Fibroblast of skin of right biceps (primary cell): ENCODE measurements at places on chromosomes 4 and X.
A peak's percentile ranks its signal among the peaks of the same experiment; 100 is the strongest.

DNA sequence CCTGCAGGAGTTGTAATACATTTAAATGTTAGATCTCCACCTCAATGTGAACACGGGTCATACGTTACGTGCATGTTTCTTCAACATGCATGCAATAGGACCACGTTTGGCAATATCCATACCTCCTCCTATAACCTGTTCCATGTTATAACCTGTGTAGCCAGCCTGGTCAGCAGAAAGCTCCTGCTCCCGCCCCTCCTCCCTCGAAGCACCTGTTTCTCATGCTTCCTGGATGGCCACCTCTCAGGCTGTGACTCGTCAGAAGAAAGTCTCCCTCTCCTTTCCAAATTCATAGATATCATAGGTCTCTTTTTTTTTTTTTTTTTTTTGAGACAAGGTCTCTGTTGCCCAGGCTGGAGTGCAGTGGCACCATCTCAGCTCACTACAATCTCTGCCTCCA, 96.5 kb downstream of the HMX1 start:
- no peak for DNase-seq

GRCh38 chr4:4794421-4794820, 65.0 kb upstream of the MSX1 start:
- peak; percentile 28 for DNase-seq

DNA sequence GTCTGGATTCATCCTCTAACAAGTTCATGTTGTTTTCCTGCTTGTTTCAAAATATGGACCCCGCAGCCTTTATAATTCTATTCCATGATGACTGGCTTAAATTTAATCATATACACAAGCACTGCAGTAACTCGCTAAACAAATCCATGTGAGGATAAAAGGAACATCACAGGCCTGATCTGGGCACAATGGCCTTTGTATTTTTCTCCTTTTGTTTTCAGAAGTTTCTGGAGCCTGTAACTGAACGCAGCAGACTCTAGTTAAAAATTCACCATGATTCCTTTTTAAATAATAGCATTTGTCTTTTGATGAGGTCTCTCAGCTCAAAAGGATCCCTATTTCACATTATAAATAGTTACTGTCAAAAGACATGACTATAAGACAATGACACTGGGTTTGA, 30.2 kb upstream of the TMEM184C start:
- no peak for DNase-seq

- DNase-seq, result no peak
These were observed 16.8 kb upstream of the IRAK1 start for GRCh38 chrX:154036513-154036912.

- no peak for DNase-seq
These were observed 221.6 kb downstream of the AFAP1 start for GRCh38 chr4:7717946-7718490.

- DNase-seq, result no peak
These were observed 41.6 kb upstream of the UGDH start for GRCh38 chr4:39568805-39569204.

GRCh38 chr4:120843849-120844527, 78.5 kb downstream of the PRDM5 start:
- DNase-seq, result no peak
